ENCODE measurements at places on chromosomes 16 and 17. TPM values are rescaled to one million over a fixed set of nuclear protein-coding genes. Genes with fewer than 3 reads are reported as not detected.

CCL15 gene
- 2.0 TPM for total RNA-seq

KCNH6 gene
- 9.0 TPM for total RNA-seq

GPS1 gene
- total RNA-seq: 112 TPM

ABR gene
- total RNA-seq: 50.7 TPM

KIF19 gene
- 2.0 TPM for total RNA-seq

FSCN2 gene
- 3.8 TPM for total RNA-seq

FBXW10B gene
- total RNA-seq: 2.4 TPM

KRT15 gene
- total RNA-seq: 840 TPM

CFAP119 gene
- total RNA-seq: 15.0 TPM

GRCh38 chr16:48901712-48902374, 291.9 kb upstream of the N4BP1 start:
- peaks cover 15% of the 10 kb centered on the region for H3K4me1 ChIP-seq
- DNase-seq: no peak
- peaks cover 54% of the 10 kb centered on the region for H3K27me3 ChIP-seq
- no peak overlapping the region for H3K27ac ChIP-seq

GRCh38 chr16:85069171-85069570, 41.6 kb downstream of the KIAA0513 start:
- H3K27me3 ChIP-seq: no peaks in the 10 kb centered on the region
- peaks cover 5% of the 10 kb centered on the region for H3K4me1 ChIP-seq
- DNase-seq: no peak
- H3K4me3 ChIP-seq: no peak overlapping the region
- no peak overlapping the region for H3K27ac ChIP-seq

- H3K4me1 ChIP-seq: no peaks in the 10 kb centered on the region
- no peak overlapping the region for H3K4me3 ChIP-seq
- H3K36me3 ChIP-seq: no peaks in the 10 kb centered on the region
- H3K27me3 ChIP-seq: no peaks in the 10 kb centered on the region
Measured at GRCh38 chr17:58741121-58741625, 14.5 kb upstream of the PPM1E start.

DNA sequence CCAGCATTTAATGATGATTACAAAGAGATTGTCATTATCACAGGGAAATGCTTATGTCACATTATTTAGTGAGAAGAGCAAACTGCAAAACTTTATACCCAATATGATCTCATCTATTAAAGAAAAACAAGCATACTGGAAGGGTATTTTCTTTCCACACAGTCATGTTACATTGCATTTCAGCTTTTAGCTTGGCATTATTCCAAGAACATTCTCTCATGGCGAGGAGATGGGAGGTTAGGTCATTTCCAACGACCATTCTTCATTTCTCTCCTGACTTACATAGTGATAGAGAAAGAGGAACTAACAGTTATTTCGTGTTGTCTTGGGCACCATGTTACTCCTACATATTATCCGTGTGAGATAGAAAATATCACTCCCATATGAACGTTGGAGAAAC, 309.4 kb upstream of the XYLT1 start:
- H3K27me3 ChIP-seq: peaks cover 7% of the 10 kb centered on the region
- DNase-seq: no peak
- no peaks in the 10 kb centered on the region for H3K4me1 ChIP-seq
- no peak overlapping the region for H3K4me3 ChIP-seq

DNA sequence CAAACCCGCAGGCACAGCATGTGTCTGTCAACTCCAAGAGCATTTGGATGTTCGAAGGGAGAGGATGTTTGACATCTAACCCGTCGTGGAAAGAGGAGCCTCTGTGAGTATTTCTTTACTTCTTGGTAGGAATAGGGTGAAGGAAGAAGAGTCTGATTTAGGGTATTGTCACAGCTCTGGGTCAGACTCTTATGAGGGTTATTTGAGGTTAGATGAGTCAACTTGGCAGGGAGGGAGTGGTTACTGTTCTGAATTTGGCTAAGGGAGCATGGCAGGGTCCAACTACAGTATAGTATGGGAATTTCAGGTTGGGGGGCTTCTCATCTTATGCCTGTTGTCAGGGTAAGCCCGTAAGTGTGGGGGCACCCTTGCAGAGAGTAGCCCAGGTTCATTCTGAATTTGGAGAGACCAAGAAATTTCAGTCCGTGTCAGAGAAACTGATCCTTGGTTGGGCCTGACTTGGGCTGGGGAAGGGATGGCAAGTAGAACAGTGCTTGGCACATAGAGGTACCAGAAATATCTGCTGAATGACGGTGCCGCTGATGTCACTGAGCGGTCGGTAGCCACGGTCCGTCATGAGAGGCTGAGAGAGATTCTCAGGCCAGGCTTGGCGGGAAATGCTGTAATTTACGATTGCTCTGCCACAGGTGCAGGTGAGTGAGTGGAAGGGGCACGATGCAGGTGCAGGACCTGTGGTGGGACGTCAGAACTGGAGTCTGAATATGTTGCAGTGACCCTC, 43.2 kb downstream of the MYH3 start:
- H3K36me3 ChIP-seq: no peaks in the 10 kb centered on the region
- no peak for DNase-seq
- no peak overlapping the region for H3K4me3 ChIP-seq
- peaks cover 12% of the 10 kb centered on the region for H3K4me1 ChIP-seq

- H3K27me3 ChIP-seq: peaks cover 7% of the 10 kb centered on the region
- no peaks in the 10 kb centered on the region for H3K36me3 ChIP-seq
- H3K4me1 ChIP-seq: no peaks in the 10 kb centered on the region
- no peak overlapping the region for H3K4me3 ChIP-seq
- H3K27ac ChIP-seq: no peak overlapping the region
- DNase-seq: no peak
Measured at GRCh38 chr16:13150181-13150885, 248.9 kb downstream of the SHISA9 start.

DNA sequence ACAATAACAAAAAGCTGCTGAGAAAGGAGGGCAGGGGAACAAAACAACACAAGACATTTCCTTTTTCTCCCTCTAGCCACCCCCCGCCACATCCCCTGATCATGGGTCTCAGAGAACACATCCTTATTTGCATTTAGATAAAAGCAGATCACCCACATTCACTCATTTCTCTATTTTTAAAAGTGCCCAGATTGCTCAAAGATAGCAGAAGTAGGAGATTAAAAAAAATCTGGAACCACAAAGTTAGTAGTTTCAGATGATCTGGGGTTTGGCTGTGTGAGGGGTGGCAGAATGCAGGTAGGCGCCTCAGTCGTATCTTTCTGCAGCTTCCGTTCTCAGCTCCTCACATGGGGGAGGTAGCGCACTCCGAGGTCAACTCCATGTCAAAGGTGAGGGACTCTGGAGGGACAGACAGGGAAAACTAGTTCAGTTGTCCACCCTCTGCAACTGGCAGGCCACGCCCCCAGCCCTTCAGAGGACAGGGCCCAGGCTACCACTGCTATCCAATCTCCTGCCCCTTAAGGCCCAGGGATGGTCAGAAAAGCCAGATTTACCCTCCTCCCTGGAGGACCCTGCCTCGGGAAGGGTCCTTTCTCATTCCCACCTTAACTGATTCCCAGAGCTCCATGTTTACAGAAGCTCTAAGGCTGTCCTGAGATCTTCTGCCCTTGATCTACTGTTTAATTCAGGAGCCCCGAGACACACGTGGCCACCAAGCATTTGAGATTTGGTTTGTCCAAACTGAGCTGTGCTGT, 27.3 kb downstream of the STAT5A start:
- H3K4me1 ChIP-seq: peaks cover 34% of the 10 kb centered on the region
- no peak overlapping the region for H3K27ac ChIP-seq

DNA sequence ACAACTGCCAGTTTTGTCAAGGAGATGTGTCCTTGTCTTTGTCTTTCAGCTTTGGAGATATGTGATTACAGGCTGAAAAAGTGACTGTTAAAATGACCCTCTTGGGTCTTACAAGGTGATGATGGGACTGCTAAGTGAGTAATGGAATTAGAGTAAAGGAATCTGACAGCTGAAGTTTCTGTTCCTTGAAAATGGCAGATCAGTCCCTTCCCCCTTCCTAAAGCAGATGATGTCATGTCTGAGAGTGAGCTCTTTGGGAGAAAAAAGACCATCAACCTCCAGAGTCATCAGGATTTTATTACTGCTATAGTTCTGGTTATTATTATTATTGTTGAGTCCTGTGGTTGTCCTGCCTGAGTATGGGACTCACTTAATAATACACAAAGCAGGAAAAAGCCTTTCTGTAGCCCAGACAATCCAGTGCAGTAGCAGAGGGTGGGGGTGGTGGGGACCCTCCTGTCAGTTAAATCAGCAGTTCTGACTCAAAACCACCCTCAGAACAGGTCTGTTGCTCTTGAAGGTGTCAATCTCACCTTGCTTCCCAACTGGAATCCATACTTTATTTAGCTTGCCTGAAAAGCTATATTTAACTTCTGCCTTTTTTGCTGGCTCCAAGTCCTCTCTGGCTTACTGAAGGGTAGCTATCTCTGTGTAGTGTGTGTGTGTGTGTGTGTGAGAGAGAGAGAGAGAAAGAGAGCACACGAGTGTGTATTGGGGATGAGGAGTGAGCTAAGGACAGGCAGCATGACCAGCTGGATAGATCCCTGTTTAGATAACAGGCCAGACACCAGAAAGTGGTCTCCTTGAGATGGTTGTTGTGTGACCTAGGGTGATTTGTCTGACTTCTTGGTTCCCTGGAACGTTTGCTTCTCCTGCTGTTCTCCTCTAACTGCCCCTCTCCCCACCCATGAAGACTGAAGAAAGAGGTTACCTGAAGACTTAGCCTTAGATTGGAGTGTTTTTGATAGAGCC, 4.9 kb downstream of the HROB start:
- no peaks in the 10 kb centered on the region for H3K36me3 ChIP-seq
- peaks cover 6% of the 10 kb centered on the region for H3K4me1 ChIP-seq
- no peak overlapping the region for H3K4me3 ChIP-seq
- DNase-seq: no peak

DNA sequence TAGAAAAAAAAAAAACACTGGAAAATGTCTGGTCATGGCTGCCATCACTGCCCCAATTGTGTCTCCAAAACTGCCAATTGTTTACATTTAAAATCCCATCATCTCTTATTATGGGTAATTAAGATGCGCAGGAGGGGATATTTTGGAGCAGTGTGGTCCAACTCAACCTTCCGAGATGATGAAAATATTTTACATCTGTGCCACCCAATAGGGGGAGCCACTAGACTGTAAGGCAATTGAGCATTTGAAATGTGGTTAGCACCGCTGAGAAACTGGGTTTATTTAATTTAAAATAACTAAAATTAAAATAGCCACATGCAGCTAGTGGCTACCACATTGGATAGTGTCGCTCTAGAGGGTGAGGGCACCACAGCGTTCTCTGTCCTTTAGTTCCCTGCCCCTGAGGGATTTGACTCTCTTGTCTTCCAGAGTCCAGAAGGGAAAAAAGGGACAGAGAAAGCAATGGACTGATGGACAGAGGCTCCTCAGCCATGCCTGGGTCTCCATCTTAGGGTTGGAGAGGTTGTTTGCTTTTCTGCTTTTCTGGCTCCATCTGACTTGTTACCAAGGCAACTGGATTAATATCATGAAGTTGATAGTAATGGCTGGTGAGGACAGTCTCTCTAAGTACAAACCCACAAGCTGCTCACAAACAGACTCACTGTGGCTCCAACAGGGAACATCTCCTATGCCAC, 3.5 kb downstream of the MPO start:
- no peaks in the 10 kb centered on the region for H3K4me1 ChIP-seq
- no peaks in the 10 kb centered on the region for H3K36me3 ChIP-seq
- H3K27ac ChIP-seq: no peak overlapping the region
- DNase-seq: no peak
- no peak overlapping the region for H3K4me3 ChIP-seq

- H3K27me3 ChIP-seq: no peaks in the 10 kb centered on the region
- no peak for DNase-seq
- H3K4me3 ChIP-seq: no peak overlapping the region
- H3K36me3 ChIP-seq: no peaks in the 10 kb centered on the region
- H3K4me1 ChIP-seq: peaks cover 15% of the 10 kb centered on the region
- H3K27ac ChIP-seq: no peak overlapping the region
Measured at GRCh38 chr17:67388986-67389385, 11.9 kb downstream of the PITPNC1 start.

GRCh38 chr16:58299757-58300349, 5.0 kb upstream of the PRSS54 start:
- no peak overlapping the region for H3K27ac ChIP-seq
- no peak for DNase-seq
- no peaks in the 10 kb centered on the region for H3K36me3 ChIP-seq
- H3K4me3 ChIP-seq: no peak overlapping the region

DNA sequence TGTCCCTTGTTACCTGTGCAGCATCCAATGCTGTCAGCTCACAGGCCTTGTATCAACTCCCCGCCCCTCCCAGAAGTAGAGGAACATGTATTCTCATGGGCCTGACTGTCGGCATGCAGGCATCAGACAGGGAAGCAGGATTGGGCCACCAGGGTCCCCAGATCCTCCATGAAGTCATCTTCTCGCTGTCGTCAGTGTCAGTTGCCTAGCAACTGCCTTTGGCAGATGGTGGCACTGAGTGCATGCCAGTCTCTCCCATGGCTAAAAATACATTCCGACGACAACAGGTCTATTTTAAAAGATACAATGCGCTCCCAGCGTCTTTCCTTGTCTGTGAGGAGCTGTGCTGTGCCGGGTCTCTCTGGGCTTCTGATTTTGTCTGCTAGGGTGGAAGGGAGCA, 36.8 kb upstream of the CES5A start:
- DNase-seq: no peak
- H3K27me3 ChIP-seq: peaks cover 16% of the 10 kb centered on the region
- peaks cover 8% of the 10 kb centered on the region for H3K4me1 ChIP-seq
- H3K36me3 ChIP-seq: no peaks in the 10 kb centered on the region
- H3K4me3 ChIP-seq: no peak overlapping the region
- H3K27ac ChIP-seq: peak overlapping the region; percentile 78

GRCh38 chr17:79304884-79305283, 230.3 kb downstream of the ENGASE start:
- no peak for DNase-seq
- no peak overlapping the region for H3K4me3 ChIP-seq
- H3K27me3 ChIP-seq: peaks cover 31% of the 10 kb centered on the region
- H3K4me1 ChIP-seq: no peaks in the 10 kb centered on the region
- no peaks in the 10 kb centered on the region for H3K36me3 ChIP-seq

GRCh38 chr17:69331756-69332155, 4.8 kb upstream of the ABCA5 start:
- no peak for DNase-seq
- peaks cover 7% of the 10 kb centered on the region for H3K4me1 ChIP-seq

DNA sequence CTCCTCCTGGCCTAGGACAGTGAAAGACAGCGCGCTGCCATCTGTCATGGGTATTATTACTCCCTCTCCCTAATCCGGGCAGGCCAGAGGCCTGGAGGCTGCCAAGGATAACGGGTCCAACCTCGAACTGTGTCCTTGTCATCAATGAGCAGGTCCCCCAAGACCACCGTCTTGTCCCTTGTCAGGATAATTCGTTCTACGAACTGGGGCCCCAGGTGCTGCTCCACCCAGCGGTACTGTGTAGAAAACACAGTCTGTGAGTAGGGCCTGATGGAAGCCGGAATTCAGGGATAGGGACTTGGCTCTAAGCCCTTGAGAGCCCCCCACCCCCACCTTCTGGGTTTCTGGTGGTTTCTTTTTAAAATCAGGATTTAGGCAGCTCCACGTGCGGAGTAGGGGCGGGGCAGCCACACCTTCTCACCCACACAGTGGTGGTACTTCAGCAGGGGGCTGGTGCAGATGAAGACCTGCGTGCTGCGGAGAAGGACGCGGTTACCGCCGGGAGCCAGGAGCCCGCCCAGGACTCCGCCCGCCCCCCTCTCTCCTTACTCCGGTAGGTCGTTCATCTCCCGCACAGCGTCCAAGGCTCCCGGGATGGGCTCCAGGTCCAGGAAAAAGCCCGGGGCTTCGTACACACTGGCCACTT, 787 bp downstream of the NT5C start:
- peaks cover 6% of the 10 kb centered on the region for H3K4me1 ChIP-seq
- peaks cover 10% of the 10 kb centered on the region for H3K36me3 ChIP-seq
- no peaks in the 10 kb centered on the region for H3K27me3 ChIP-seq
- peak overlapping the region; percentile 91 for H3K27ac ChIP-seq
- peak overlapping the region; percentile 95 for H3K4me3 ChIP-seq
- DNase-seq: no peak

GRCh38 chr16:35296962-35297653, 1837.7 kb downstream of the TP53TG3F start:
- no peak for DNase-seq
- H3K27me3 ChIP-seq: no peaks in the 10 kb centered on the region
- H3K4me1 ChIP-seq: no peaks in the 10 kb centered on the region
- H3K27ac ChIP-seq: no peak overlapping the region
